ENCODE measurements at places on chromosomes 5 and 9. TPM values are rescaled to one million over a fixed set of nuclear protein-coding genes. Genes with fewer than 3 reads are reported as not detected.

RANBP3L gene
- not detected for total RNA-seq

TLX3 gene
- not detected for total RNA-seq

ACOT12 gene
- total RNA-seq = not detected

TRIO gene
- 82.9 TPM for total RNA-seq

SOHLH1 gene
- total RNA-seq = not detected

DPM2 gene
- 46.1 TPM for total RNA-seq
